Heart right ventricle (tissue), 16 donors: ENCODE measurements at places on chromosomes 11 and 22. TPM values are rescaled to one million over a fixed set of nuclear protein-coding genes. Genes with fewer than 3 reads are reported as not detected.
A peak's percentile ranks its signal among the peaks of the same experiment; 100 is the strongest.

DNA sequence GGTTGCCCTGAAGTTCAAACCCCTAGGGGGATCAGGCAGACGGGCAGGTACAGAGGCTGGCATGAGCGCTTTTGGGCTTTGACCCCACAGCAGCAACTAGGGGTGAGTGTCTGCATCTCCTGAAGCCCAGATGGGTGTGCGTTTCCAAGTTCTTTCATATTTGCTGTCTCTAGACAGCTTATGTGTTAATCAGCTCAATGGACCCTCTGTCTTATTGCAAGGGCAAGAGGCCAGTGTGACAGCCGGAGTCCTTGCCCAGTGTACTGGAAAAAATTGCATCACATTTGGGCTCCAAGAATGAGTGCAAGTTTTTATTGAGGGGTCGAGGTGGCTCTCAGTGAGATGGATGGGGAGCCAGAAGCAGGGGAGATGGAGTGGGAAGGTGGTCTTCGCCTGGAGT lies 1863.7 kb upstream of the RAG2 start:
- DNase-seq, result no peak

GRCh38 chr11:19715373-19715772 lies 2.7 kb downstream of the NAV2 start:
- DNase-seq, result no peak

DNA sequence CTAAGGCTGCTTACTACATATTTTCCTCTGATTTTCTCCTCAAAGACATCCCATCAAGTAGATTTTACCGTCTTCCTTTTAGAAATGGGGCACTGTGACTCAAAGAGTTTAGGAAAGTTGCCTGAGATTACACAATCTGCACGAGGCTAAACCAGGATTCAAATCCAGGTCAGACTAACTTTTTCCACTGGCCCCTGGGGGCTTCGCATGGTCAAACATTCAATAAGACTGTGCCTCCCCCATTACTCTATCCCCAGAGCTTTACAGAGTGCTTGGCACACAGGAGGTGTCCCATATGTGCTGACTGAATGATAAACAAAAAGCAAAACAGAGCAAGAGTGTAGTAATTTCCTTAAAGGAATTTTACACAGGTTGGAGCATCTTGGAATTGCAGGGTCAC lies 118.1 kb upstream of the TEAD1 start:
- no peak for DNase-seq

DNA sequence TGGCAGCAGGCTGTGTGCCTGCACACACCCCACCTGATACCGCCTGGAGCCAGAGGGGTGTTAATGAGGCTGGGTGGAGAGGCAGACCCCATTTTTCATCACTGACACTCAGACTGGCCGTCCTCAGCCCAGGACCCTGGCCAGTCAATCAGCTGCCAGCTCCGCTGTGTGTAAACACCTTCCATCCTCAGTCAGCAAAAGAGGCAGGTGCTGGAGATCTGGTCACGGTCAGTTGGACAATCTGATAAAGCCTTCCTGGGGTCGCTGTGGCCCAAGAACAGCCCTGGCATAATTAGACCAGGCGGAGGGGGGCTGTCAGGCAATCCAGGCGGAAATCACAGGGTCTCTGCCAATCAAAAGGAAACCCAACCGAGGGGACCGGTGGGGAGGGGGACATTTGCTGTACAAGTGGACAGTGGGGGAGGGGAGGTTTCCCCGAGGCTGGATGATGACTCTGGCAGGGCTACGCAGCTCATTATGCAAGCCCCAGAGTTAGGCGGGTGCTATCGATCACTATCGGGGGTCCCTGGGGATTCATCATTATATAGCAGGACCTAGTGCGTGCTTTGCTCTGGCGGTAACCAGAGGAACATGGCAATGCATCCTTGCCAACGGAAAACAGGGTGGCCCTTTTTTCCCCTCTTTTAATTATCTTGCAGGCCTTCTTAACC lies 72.9 kb downstream of the ABTB2 start:
- no peak for DNase-seq

DNA sequence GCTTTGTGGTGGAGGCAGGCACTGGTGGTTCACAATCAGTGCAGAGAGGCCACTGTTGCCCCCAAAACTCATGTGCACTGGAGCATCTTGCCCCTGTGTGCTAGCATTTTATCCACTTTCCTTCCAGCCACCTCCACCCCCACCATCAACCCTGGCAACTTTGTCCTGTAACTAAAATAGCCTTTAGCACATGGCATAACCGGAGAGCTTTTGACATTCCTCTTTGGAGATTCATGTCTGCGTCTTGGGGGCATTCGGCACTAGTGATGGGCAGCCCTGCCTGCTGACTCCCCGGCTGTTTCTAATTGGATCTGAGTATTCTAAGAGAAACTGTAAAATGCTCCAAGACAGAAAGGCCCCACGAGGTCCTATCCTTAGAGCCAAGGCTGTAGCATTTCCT lies 15.8 kb downstream of the SHISA8 start:
- no peak for DNase-seq

- no peak for DNase-seq
Measured at GRCh38 chr22:46929710-46930204, 167.3 kb downstream of the TBC1D22A start.

DNA sequence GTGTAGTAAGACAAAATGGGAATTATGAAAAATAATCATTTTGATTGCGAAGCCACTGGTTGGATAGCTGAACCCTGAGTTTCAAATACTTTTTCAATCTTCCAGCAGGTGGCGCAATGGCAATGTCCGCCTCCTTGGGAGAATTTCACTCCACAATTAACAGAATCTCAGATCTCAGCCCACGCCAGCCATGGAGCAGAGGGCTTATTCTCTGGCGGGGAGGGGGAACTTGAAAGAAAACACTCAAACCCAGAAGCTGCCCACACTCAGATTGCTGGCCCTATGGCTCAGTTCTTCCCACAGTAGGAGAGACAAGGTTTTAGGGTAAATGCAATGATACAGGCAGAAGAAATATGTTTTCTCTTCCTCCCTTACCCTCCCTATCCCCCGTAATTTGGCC lies 38.7 kb upstream of the RCN1 start:
- peak; percentile 60 for DNase-seq

DDX17 gene
- polyA plus RNA-seq, result 76.2 TPM

- peak; percentile 80 for DNase-seq
Measured at GRCh38 chr22:41021613-41022454, 70.6 kb upstream of the EP300 start.

- no peak for DNase-seq
Measured at GRCh38 chr22:42970029-42970428, 44.9 kb downstream of the PACSIN2 start.

- DNase-seq, result no peak
Measured at GRCh38 chr11:12743834-12744449, 69.7 kb downstream of the TEAD1 start.

GRCh38 chr11:21026685-21027084 lies 357.3 kb downstream of the NELL1 start:
- DNase-seq, result no peak

MS4A6A gene
- polyA plus RNA-seq, result 21.5 TPM
